ENCODE measurements at places on chromosomes 5 and 9.
A peak's percentile ranks its signal among the peaks of the same experiment; 100 is the strongest.

- DNase-seq = no peak
These were observed 448.2 kb downstream of the GADD45G start for GRCh38 chr9:90053027-90053426.

- no peak for DNase-seq
These were observed 71.4 kb downstream of the SLF1 start for GRCh38 chr5:94689908-94690307.

DNA sequence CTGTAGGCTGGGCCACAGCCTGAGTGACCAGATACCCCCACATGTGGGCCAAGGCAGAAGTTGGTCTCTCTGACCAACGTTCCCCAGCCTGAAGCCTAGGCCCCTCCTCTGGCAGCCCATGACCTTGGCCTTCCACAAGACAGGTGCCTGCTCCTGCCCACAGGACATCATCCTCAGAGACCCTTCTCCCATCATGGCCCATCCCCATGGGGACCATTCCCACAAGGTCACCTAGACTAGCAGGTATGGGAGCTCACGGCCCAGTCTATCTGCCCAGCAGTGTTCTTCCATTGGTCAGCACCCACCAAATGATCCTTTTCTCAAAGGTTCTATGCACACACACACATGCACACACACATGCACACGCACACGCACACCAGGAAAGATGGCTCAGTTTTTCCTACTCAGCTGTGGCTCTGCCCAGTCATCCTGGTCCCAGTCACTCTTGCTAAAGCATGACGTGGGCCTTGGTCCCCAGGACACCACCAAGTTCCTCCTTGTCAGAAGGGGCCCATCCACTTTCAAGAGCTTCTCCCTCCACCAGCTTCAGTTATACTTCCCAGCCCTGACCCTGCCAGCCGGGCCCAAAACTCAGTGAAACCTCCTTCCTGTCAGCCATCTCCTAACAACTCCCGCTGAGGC lies 65.4 kb downstream of the PAX5 start:
- no peak for DNase-seq

DNA sequence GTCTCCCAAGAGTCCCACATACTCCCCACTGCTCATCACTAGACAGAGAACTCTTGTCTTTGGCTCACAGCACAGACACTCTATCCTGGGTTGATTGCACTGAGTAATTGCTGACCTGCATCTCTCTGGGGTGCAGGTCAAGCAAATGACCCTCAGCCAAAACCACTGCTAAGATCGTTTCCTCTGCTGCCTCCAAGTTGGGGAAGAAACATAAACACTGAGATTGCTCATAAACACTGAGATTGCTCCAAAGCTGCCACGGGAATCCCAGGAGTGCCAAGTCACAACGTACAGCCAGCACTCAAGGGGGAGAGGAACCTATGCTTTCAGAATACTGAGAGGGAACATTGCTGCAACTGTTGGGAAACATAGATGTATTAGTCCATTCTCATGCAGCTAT lies 1402.1 kb upstream of the ACO1 start:
- DNase-seq = no peak

- no peak for DNase-seq
These were observed 203.9 kb upstream of the CDH9 start for GRCh38 chr5:27242258-27242626.

- DNase-seq = peak; percentile 67
These were observed at the start of gene ELOVL7 for GRCh38 chr5:60843936-60844905. Gene ELOVL7, minus strand, starts transcription at chr5:60844269. Its CDS starts 56,872 bp downstream, at chr5:60787397.

DNA sequence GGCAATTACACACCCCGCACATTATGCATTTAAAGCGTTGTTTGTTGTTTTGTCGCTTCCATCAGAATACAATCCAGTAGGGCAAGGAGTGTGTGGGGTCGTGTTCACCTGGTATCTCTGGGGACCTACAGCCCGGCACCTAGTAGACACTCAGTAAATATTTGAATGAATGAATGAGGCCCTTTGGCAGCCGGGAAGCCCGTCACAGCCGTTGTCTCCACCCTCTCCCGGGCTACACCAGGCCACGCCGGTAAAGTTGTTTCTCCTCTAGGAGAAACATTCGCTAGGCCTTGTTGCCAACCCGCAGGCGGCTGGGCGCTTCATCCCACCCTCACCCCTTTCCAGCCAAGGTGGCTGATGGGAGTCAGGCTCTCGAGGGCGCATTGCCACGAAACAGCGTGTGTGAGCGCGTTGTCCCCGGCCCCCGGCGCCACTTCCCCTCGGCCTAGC lies 876 bp upstream of the JAK2 start:
- peak; percentile 12 for DNase-seq

- peak; percentile 32 for DNase-seq
These were observed 28.7 kb downstream of the DMRT3 start for GRCh38 chr9:1005043-1005667.

DNA sequence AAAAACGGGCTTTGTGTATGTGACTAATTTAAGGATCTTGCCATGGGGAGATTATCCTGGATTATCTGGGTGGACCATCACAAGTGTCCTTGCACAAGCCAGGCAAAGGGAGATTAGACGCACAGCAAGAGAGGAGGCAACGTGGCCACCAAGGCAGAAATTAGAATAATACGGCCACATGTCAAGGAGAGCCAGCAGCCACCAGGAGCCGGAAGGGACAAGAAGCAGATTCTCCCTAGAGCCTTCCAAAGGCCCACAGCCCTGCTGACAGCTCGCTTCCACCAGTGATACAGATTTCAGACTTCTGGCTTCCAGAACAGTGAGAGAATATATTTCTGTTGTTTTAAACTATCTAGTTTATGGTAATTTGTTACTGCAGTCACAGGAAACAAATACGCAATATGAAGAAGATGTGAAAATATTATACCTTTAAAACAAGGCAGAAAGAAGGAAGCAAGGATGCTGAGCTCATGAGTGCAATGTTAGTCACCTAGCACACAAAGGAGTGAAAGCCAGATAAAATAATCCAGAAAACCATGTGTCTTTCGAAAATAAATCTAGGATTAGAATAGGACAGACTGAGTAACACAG lies 28.7 kb upstream of the F2RL1 start:
- no peak for DNase-seq

GRCh38 chr5:145984072-145984471 lies 47.7 kb downstream of the SH3RF2 start:
- DNase-seq = no peak

- peak; percentile 75 for DNase-seq
These were observed 552 bp downstream of the OTULINL start for GRCh38 chr5:14581891-14582796.

- no peak for DNase-seq
These were observed 72.3 kb downstream of the DROSHA start for GRCh38 chr5:31459594-31459993.

- DNase-seq = no peak
These were observed 75.4 kb downstream of the UHRF2 start for GRCh38 chr9:6488395-6488794.

GRCh38 chr5:105840800-105841199 lies 1829.9 kb downstream of the EFNA5 start:
- DNase-seq = no peak

- DNase-seq = no peak
These were observed 450.9 kb upstream of the ZNF608 start for GRCh38 chr5:125197321-125197720.

DNA sequence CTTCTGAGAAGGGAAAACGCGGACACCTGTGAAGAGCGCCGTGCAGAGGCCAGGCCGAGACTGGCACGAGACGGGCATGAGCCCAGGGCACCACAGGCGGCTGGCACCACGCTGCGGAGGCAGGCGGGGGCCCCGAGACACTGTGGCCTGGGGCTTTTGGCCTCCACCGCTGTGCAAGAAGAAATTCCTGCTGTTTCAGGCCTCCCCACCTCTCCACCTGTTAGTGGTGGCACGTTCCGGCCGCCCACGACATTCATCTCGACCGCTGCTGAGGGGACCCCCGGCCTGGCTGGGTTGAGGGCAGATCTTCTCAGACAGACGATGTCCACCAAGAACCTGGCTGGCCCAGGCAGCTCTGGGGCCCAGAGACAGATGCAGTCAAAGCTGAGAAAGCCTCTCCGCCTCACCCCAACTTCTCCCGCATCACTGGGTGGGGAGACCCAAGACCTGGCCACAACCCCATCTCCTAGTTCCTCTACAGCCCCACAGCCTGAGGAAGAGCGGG lies 11.5 kb downstream of the NACC2 start:
- DNase-seq = no peak

DNA sequence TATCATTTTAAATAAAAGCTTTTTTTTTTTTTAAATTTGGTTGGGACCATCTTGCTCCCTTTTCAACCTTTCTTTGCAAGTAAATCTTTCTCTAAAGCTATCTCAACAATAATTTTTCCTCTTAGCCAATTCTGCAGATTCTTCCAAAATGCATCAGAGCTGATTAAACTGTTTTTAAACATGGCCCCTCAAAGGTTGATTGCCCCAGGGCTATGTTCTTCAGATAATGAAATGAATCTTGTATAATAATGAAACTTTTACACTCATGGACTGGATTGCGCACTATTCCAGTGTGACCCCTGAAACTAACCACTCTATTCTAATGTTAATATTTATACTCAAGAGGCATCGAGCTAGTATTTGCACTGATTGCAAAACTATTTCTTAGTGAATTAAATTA lies 222.8 kb upstream of the PRDM9 start:
- DNase-seq = no peak

DNA sequence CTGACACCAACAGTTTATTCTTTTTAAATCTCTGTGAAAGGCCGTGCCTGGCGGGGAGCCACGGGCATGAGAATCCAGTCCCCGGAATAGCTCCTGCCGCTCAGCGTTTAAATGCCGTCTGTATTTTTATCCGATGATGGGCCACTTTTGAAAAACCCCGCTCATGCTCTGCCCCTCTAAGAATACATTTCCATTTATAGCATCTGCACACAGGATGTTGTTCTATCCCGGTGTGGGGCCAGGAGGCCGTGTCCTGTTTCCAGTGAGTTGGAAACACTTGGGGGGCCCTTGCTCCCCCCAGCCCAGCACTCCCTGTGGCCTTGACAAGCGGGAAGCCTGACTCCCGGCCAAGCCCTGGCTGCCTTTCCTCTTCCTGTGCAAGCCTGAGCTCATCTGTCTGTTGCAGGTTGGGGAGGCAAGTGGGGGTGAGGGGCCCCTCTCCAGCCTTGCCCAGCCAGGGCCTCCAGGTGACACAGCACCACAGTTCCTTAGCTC lies 39.0 kb downstream of the ERGIC1 start:
- DNase-seq = no peak

GRCh38 chr9:117116084-117116483 lies 298.8 kb downstream of the ASTN2 start:
- DNase-seq = no peak

DNA sequence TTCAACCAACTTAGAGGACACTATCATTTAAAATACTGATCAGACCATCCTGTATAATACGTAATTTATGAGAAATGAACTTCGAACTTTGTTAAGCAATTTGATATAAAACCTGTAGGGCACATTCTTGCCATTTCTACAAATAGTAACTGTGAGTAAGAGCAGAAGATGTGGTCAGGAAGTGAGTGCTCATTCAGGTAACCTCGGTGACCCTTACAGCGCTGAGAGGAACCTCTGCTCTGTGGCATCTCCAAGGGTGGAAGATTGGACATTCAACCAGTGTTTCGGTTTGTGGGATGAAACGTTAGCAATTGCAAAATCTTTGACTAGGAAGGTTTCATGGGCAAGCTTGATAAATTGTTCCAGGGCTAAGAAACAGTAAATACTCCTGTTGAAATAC lies 194.8 kb upstream of the IRX2 start:
- no peak for DNase-seq

- DNase-seq = no peak
These were observed 2.8 kb upstream of the STOML2 start for GRCh38 chr9:35105571-35106342.

GRCh38 chr5:78638423-78638822 lies 10.1 kb downstream of the LHFPL2 start:
- peak; percentile 88 for DNase-seq

GRCh38 chr9:133881671-133882381 lies 110.3 kb downstream of the VAV2 start:
- DNase-seq = no peak

DNA sequence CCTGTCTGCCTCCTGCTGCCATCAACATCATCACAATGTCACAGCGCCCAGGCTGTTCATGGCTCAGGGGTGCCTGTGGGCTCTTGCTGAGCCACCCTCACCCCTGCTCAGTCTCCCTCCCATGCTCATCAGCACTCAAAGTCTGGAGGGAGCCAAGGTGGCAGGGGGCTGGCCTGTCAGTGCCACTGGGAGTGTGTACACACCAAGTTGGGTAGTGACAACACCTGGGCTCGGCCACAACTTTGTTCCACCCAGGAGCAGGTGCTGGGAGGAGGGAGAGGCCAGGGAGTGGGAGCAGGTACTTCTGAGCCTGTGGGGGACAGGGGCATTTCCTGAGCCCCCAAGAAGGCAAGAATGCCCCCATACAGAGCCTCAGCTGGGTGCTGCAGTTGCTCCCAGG lies 77.5 kb upstream of the C6 start:
- no peak for DNase-seq

DNA sequence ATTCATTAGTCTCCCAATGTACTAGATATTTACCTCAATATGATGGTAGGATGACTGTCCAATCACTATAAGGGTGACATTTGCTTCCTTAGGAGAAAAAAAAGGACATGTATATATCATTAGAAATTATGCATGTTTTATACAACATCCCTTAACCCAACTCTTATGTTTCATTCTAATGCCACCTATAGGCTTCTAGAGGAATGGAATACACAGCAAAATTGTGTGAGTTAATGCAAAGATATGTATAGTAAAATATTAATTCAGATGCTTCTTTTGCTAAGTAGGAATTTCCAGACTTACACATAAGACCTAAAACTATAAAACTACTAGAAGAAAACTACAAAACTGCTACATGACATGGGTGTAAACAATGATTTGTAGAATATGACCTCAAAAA lies 3.5 kb downstream of the PRXL2C start:
- no peak for DNase-seq

GRCh38 chr5:54669285-54669684 lies 151.7 kb downstream of the SNX18 start:
- DNase-seq = no peak

DNA sequence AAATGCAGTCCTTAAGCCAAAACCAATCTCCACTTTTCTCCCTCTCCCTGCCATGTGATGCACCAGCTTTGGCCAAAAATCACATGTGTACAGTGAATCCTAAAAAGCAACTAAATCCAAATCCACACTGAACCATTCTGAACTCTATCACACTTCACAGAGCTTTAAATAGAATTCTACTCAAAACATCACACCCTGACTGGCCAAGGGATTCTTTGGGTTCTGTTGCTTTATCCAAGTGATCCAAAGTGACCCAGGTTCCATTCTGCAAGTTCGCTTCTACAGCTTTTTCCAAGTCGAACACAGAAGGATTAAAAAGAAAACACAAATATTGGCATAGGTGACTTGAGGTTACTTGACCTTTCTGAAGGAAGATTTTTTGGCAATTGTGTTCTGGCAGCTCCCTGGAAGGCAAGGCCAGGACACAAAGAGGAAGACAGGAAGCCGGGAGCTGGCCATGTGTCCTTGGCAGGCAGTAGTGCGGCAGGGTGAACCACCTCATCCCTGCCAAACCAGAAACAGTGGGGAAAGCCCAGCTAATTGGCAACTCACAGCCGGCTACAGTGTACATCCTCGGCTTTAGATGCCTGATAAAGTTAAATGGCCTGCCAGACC lies 115.0 kb downstream of the NFIB start:
- DNase-seq = no peak
